ENCODE measurements at places on chromosomes 3 and 15.

- DNase-seq = no peak
Measured at GRCh38 chr3:111159391-111159790, 87.8 kb downstream of the NECTIN3 start.

DNA sequence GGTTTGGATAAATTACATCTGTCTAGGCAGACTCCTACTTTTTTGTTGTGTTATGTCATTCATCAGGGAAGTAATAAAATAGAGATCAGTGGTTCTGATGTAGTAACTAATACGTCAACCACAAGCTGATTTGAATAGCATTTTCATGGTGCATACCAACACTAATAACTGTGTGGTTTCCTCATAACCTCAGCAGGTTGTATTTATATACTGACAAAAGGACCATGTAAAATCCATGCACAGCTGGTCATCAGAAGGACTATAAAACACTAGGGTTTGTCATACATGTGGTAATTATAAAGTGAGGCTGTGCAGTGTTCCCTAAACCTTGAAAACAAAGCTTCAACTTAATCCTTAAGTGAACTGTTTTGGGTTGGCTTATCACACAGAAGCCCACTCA, 216.8 kb upstream of the RBMS3 start:
- no peak for DNase-seq

DNA sequence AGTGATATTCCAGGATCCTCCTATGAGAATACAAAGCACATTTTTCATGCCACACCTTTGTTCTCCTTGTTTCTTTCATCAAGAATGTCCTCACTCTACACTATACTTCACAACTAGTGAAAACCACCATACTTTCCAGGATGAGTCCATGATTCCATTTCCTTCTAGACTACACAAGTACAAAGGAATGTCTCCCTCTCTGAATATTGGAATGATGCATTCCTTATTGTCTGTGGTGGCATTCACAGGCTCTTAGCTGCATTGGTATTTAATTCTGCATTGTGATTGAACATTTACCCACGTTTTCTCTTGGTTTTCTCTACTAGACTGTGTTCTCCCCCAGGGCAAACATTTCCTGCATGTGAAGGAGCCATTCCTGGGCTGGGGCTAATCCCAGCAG, 217.5 kb downstream of the RAP2B start:
- DNase-seq = no peak

GRCh38 chr3:191762323-191762960, 301.5 kb downstream of the PYDC2 start:
- no peak for DNase-seq

DNA sequence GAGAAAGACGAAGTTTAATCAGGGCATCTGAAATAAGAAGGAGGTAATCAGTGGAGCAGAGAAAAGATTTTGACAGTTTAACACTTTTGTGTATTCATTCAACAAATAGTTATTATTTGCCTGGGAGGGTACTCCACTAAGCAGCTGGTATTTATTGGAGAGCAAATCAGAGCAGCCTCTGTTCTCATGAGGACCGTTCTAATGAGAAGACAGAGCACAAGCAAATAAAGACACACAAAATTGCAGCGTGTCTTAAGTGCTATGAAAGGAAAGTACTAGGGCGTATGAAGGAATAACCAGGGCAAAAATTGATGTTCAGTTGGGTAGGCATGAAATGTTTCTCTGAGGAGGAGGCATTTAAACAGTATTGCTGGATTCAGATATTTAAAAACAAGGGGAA, 302.9 kb upstream of the RARB start:
- no peak for DNase-seq

DNA sequence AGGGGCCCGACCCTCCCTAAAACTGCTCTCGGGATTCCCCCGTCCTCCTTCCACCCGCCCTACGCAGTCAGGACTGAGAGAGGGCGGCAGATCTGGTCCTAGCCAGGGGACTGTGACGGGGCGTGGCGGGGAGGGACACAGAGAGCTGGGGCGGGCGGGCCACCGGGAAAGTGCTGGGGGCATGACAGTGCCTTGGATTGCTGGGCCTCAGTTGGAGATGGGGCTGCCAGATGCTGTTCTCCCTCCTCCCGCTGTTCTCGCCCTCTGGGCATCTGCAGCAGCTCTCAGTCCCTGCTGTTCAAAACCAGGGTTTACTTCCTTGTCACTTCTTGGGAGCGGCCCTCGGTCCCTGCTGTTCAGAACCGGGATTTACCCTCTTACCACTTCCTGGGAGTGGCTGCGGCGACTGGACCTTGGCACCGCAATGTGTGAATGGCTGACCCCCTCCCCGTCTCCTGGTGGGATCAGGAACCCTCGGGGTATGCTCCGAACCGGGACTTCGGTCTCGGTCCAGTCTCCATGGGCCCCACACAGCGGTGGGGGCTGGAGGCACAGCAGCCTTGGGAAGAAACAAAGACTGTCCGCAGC, 1.8 kb upstream of the RPP25 start:
- no peak for DNase-seq

DNA sequence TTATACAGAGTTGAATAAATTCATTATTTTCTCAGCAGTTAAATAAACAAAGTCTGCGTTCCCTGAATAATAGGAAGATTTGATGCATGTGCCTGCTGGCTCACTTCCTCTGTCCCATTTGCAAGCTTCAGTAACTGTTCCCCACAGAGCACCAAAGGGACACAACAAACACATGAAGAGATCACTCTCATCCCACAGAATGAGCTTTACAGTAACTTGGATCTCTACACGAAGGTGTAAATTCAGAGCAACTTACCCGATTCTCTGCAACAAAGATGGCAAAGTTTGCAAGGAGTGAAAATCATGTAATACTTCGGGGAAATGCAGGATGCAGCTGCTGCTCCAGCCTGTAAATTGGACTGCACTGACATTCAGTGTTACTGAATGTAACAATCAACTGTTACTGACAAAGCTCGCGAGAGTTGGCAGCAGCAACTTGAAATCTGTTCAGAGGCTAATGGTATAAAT, at the start of gene BCHE:
Gene BCHE, minus strand, starts transcription at position 366 of the 468 bp plus-strand sequence. CDS start 6,390 bp downstream, outside the sequence.
- DNase-seq = no peak

DNA sequence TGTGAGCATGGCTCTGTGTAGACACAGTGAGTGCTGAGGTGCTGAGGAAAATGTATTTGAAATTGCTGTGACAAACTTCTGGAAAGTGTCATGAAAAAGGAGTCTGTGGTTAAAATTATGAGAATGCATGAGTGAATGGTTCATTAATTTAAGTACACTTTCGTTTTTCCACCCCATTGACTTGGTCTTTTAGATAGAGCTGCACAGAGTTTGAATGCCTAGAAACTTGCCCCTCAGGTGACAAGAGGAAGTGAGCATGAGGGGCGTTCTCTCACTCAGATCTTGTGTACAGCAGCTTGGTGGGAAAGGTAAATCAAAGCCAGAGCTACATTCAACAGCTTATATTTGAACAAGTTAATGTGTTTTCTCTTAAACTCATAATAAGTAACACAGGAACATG, 296.8 kb downstream of the WDR72 start:
- no peak for DNase-seq

DNA sequence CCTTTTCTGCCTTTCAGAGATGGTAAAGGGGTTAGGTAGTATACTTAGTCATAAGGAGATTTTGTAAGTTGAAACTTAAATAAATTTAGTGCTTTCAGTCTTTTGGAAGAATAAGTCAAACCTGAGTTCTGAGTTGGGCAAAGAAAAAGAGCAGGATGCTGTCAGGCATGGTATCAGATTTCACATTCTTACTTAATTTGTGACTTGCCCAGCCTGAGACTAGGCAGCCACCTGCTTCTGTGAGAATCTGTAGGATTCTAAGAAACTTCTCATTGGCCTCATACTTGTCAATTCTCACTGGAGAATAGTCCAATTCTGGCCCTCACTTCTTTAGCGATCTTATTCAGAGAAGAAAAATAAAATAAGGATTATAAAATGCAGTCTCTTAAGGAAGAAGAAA, 577.5 kb downstream of the DIPK2A start:
- no peak for DNase-seq

DNA sequence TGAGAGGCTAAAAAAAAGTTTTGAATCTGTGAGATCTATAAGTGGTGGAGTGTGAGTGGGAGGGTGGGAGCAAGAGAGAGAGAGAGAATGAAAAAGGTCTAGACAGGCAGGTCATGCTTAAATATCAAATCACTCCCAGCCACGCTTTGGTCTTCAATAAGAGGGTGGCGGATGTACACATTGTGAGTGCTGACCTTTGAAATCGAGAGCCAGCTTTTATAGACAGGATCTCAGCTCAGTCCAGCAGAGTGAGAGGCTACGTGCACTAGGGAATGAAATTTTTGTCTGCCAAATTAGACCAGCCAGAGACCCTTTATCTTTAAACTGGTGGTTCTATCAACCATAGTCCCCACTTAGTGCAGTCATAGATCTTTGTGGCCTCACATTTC, 342.3 kb upstream of the PROK2 start:
- DNase-seq = no peak

GRCh38 chr3:117217760-117218316, 508.3 kb downstream of the TUSC7 start:
- DNase-seq = no peak

DNA sequence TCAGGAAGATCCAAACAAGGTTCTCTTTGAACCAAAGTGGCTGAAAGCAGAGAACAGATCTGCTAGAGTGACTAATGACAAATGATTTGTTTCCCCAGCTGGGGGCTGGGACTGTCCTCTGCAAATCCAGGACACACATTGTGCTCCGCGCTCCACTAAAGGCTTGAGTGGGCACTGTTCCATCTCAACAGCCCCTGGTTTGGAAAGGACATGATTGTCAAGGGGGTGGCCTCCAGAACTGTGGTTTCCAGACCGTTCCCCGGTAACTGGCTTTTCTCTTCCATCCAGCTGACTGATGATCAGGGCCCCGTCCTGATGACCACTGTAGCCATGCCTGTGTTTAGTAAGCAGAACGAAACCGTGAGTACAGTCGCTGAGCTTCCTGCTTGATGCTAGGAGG, 91.0 kb downstream of the LRTM1 start:
- no peak for DNase-seq

GRCh38 chr3:3664935-3665334, 134.3 kb upstream of the LRRN1 start:
- no peak for DNase-seq

DNA sequence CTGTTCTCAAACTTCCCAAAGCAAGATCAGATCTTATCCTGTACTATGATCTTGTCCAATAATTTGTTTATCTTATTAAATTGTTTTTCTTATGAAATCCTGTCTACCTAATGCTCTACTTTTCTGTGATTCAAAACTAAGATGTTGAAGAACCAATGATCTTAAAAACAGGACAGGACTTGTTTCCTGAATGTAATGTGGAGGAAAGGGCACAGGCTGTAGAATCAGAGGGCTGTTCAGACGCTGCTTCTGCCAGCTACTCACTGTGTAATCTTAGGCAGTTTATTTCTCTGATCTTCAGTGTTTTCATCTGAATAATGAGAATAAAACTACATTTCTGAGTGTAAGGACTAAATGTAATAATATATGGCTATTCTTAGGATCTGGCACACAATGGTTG, 20.1 kb upstream of the DMXL2 start:
- DNase-seq = no peak

- no peak for DNase-seq
Measured at GRCh38 chr3:119703820-119704531, 1.2 kb downstream of the CFAP91 start.

GRCh38 chr3:134404366-134404885, 30.2 kb upstream of the AMOTL2 start:
- DNase-seq = no peak

- no peak for DNase-seq
Measured at GRCh38 chr15:60039316-60039715, 35.2 kb downstream of the FOXB1 start.

- DNase-seq = no peak
Measured at GRCh38 chr15:92990031-92990430, 89.9 kb downstream of the CHD2 start.

- no peak for DNase-seq
Measured at GRCh38 chr3:55815262-55815661, 328.2 kb upstream of the WNT5A start.

- DNase-seq = no peak
Measured at GRCh38 chr3:190258634-190259033, 63.6 kb downstream of the CLDN1 start.

- DNase-seq = no peak
Measured at GRCh38 chr3:126672741-126673140, 17.8 kb upstream of the TXNRD3 start.

GRCh38 chr15:40368719-40369473, 10.9 kb downstream of the DISP2 start:
- no peak for DNase-seq

DNA sequence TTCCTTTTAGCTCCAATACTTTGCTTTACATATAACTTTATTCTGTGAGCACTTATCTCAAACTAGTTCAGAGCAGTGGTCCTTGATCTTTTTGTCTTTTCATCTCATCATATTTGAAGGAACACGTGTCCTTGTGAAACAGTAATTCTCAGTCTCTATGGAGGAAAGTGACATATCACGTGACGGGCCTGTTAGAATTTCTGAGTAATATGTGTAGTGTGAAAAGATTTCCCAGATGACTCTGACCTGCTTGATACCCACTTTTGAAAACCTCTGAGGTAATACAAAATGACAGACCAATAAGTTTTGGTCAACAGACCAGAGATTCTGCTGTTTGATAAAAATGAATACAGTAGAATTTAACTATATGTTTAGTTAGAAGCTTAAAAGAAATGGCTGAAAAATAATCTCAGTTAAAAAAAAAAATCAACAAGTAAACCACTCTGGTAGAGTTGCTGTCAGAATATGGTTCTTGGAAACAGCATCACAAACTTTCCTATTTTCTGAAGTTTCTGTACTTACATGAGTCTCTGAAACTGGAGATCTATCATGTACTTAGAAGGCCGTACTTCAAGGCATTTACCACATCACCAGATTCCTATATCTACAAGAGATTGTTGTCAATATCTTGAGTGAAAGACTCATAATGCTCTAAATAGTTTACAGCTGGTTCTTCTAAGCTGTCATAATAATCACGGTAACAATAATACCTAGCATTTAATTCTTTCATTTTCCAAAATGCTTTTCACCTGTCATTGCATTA, 590.2 kb upstream of the TBL1XR1 start:
- no peak for DNase-seq

- DNase-seq = no peak
Measured at GRCh38 chr15:60972866-60973265, 256.2 kb downstream of the RORA start.

- no peak for DNase-seq
Measured at GRCh38 chr15:77347197-77347596, 72.7 kb downstream of the PEAK1 start.

- no peak for DNase-seq
Measured at GRCh38 chr3:172185907-172186306, 146.5 kb downstream of the FNDC3B start.

All from T-helper 9 cell (primary cell).